ENCODE measurements at places on chromosomes 5 and 9.

DNA sequence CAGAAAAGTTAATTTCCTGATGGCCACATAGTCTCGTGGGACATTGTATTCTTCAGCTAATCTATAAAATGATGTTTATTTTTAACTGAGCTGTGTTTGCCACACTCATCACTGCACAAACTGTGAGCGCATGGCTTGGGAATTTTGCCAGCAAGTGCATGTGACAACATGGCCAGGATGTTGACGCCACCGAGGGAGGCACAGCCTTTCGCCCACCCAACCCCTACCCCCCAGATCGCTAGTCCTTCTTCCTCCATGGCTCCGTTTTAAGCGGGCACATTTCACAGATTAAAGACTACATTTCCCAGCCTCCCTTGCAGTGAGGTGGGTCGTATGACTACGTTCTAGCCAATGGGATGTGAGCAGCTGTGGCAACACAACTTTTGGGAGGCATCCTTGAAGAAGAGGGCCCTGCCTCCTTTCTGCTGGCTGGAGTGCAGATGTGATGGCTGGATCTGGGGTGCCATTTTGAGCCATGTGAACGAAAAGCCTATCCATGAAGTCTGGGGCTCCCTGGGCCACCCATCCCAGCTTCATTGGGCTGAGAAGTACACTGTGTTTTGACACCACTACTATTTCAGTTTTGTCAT is 7.9 kb downstream of the NRARP start:
- no peak for DNase-seq

DNA sequence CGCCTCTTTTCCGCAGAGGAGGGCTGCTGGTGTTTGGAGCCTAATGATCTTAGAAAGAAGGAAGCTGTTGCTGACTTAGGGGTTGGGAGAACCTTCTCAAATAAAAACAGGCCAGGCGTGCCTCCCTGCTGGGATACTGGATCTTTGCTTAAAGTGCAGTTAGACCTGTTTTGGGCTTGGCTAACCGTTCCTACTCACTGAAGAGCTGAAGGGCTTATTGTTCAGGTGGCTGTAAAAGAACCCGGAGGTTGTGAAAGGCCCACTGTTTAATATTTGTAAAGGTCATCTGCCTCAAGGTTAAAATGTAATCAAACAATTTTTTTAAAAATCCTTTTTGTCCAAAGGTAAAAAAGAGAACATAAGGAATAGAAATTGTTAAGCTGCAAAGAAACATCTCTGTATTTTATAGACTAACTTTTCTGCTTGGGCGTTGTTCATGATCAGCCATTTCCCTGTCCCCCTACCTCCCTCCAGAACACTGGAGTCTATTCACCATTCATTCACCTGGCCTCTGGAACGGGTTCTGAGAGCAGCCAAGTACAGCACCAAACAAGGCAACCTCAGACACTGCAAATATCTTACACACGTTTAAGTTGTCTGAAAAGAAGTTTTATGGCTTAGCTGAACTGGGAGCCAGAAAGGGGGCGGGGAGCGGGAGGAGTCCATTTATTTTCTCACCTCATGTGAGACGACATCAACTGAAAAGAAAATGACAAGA is 18.6 kb upstream of the MTMR12 start:
- DNase-seq: no peak

GRCh38 chr5:23139338-23140171 is 286.4 kb upstream of the CDH12 start:
- no peak for DNase-seq

DNA sequence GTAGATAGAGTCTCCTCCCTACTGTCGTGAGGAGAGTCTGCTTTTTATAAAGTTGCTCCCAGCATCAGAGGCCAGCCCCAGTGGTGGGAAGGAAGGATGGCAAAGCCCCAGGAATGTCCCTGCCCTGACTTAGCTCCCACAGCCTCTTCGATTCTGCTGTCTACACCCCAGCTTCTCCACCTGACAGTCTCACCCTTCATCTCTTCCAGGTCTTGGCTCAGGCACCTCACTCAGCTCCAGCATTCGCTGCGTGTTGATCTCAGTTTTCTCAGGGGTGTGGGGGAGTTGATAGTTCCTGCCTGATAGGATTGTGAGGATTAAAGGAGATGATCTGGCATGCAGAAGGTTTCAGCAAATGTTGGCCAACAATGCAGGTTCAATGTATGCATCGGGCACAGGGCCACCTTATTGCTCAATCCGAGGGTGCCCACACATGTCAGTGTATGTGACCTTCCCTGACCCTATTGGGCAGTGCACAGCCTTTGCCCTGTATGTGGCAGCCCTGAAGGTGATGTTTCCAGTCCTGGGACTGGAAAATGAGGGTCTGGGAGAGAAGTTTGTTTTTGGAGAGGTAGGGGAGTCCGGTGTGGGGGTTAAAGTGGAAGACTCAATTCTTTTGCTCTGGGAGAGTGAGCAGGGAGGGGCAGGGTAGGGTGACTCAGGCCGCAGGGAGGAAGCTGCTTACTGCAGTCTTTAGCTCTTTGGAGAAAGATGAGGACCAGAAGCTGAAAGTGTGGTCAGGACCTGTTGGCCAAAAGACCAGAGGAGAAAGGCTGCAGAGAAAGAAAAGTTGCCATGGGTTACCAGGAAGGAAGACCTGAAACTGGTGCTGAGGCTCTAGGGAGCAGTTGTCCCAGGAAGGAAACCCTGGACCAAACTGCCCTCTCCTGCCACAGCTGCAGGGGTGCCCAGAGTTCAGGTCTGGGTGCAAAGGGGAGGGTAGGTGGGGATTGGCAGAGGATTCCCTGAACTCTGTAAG is 153.2 kb downstream of the MACROH2A1 start:
- DNase-seq: no peak

DNA sequence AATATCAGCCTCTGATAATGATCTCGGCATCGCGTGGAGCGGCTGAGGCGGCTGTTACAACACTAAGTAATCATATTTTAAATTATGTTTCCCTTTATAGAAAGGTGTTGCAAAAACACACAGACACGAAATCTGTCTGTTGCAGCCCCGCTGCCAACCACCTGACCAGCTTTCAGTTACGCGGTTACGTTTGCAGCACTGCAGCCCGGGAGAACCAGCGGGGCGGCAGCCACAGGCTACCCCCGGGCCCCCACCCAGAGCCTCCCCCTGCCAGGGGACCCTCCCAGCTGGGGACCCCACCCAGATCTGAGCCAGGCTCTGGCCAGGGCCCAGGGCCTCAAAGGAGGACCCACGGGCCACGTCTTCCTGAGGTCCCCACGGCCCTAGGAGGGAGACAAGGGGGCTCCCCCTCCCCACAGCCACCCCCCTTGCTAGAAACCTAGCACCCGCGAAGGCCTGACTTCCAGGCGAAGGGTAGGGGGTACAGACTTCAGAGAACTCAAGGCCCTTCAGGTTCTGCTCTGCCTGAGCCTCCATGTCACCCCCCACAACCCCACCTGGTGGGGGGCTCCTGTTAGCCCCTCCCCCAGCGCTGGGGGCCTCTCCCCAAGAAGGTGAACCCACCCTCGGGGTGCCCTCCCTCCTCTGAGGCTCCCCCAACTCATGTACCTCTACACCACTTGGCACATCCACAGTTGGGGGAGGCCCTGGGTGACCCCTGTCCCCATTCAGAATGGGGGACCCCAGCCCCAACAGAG is 6.0 kb downstream of the NACC2 start:
- no peak for DNase-seq

GRCh38 chr5:135561266-135561665 is 17.5 kb downstream of the CXCL14 start:
- DNase-seq: no peak

GRCh38 chr9:34976992-34977391 is 12.6 kb upstream of the DNAJB5 start:
- DNase-seq: no peak

DNA sequence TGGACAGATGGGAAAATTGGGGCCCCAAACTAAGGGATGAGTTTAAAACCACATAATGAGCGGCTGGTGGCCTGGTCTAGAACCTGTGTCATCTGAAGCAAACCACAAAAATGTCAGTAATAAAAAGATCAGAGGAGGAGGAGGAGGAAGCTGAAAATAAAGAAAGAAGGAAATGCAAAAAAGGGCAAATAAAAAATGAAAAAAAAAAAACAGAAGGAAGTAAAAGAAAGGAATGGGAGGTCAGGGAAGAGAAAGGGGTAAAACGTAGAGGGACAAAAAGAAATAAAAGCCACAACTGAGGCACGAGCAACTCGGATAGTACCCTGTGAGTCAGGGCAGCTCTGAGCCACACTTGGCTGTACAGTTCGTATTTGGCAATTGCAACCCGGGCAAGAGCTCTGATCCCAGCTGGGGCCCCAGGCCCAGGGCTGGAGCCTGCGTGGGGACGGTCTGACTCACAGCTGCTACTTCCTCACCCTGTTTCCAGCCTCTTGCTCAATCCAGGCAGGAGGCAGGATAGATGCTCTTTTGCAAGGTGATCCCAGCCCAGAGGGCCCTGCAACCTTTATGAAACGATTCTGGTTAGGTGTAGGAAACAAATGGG is 137.9 kb upstream of the TRIM32 start:
- no peak for DNase-seq

DNA sequence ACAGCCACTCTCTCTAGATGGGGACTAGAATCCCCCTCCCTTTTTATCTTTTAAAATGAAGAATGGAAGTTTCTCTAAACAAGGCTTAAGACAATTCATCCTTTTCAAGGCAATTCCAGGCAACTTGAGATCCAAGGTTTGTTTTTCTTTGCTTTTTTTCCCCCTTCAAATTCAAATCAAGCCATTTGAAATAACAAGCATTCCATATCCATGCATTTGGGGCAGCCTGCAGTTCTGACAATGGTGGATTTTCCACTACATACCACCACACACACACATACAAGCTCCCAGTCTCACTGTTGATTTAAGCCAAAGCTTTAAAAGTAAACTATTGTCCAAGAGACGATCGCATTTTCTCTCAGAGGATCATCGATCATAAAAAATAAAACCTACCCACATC is 424 bp downstream of the INSYN2B start:
- DNase-seq: no peak

DNA sequence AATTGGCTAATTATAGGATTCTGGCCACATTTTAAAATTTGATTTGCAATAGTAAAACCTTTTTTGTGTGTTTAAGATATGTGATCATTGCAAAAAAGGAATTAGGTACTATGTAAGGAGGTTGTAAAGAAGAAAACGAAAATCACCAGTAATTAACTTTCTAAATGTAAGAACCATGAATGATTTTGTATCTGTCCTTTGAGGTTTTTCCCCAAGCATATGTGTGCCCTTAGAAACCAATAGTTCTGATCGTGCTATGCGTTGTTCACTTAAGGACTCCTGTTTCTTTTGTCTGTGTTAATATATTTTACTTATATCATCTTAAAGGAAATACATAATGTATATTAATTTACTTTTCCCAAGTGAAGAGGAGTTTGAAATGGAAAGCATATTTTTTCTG is 410.2 kb downstream of the PSAT1 start:
- no peak for DNase-seq

DNA sequence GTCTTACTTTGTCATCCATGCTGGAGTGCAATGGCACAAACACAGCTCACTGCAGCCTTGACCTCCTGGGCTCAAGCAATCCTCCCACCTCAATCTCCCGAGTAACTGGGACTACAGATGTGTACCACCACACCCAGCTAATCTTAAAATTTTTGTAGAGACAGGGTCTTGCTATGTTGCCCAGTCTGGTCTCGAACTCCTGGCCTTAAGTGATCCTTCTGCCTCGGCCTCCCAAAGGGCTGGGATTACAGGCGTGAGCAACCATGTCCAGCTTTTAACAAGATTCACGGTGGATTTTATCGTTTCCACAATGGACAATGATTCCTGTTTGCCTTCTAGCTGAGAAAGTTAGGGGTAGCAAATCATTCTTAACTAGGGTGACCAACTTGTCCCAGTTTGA is 165.9 kb downstream of the ZNF608 start:
- DNase-seq: no peak

DNA sequence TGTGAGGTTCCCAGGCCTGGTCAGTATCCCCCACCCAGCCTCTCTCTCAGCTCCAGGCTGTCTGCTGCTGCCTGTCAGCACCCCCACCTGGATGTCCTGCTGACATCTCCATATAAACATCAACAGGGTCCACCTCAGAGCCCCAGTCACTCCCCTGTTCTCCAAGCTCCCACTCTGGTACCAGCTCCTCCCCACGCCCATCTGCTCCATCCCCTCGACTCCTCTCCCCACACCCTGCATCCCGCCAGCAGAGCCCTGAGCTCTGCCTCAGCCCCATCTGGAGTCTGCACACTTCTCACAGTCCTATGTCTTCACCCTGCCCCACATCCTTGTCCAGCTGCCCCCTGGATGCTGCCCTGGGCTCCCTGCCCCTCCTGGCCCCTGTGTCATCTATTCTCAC is 67.7 kb upstream of the LRRTM2 start:
- no peak for DNase-seq

GRCh38 chr9:89375191-89375760 is 57.0 kb downstream of the SECISBP2 start:
- no peak for DNase-seq

DNA sequence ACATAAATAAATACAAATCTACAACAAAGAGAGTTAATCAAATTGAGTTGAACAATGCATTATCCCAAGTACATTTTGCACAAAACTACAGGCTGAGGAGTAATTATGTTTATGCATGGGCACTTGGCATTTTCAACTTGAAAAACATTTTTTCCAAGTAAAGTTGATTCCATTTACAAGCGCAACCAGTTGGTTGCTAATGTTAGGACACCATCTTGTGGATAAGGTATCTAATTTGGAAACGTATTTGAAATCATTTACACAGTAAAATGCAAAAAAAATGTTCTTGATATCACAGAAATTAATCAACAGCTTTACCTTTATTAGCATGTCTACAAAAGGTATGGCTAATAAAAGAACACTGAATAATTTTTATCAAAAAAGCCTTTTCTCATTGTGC is 18.8 kb downstream of the FTMT start:
- no peak for DNase-seq

DNA sequence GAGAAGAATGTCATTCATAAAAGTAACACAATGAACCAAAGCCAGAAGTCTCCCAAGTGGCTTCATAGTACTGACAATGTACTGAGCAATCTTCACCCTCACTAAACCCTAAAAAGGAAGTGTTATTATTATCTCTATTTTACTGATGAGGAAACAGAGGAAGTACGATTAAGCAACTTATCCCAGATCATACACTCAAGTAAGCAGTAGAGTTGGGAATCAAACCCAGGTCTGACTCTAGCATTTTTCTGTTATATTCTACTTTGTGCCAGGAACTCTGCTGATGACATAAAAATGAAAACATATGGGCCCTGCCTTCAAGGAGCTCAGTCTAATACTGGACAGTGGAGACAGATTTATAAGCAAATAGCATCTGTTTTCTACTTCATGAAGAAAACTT is 109.2 kb downstream of the RAPGEF6 start:
- DNase-seq: no peak

GRCh38 chr5:53302529-53302928 is 177.9 kb upstream of the FST start:
- no peak for DNase-seq

- DNase-seq: no peak
Measured at GRCh38 chr9:128550226-128550625, 2.2 kb upstream of the SPTAN1 start.

DNA sequence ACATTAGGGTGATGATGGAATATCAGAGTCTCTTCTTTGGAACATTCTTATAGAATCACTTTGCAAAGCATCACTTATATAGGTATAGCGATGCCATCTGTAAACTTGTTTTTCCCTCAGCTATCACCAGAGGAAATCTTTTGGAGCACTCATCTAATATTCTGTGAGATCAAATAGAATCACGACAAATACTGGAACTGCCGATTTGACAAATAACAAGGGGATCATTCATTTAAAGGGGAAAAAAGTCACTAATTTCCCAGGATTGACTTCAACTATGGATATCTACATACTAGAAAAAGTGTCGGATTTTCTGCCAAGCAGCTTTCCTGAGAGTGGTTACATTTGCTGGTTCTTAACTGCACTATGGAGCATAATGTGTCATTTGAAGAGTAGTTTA is 178.6 kb downstream of the NR2F1-AS1 start:
- no peak for DNase-seq

Data from activated CD8-positive, alpha-beta memory T cell treated with anti-CD3 and anti-CD28 coated beads, Interleukin-2, amount 50 U/mL, for 4 hours (primary cell).